Esophagus squamous epithelium (tissue), 5 donors: ENCODE measurements at places on chromosomes 7 and 10.

- peaks cover 39% of the 10 kb centered on the region for H3K4me1 ChIP-seq
- H3K27ac ChIP-seq: no peak overlapping the region
- H3K4me3 ChIP-seq: no peak overlapping the region
- DNase-seq: no peak
Measured at GRCh38 chr10:72016608-72017300, 52.6 kb downstream of the CHST3 start.

- H3K36me3 ChIP-seq: no peaks in the 10 kb centered on the region
- no peak for DNase-seq
- no peak overlapping the region for H3K27ac ChIP-seq
- H3K4me1 ChIP-seq: peaks cover 13% of the 10 kb centered on the region
Measured at GRCh38 chr7:49776994-49777393, 3.6 kb downstream of the VWC2 start.

GRCh38 chr7:26858735-26859134, 5.7 kb downstream of the SKAP2 start:
- peaks cover 4% of the 10 kb centered on the region for H3K27me3 ChIP-seq
- no peak overlapping the region for H3K4me3 ChIP-seq
- no peaks in the 10 kb centered on the region for H3K36me3 ChIP-seq
- peak overlapping the region; percentile 82 for H3K27ac ChIP-seq
- no peak for DNase-seq

DNA sequence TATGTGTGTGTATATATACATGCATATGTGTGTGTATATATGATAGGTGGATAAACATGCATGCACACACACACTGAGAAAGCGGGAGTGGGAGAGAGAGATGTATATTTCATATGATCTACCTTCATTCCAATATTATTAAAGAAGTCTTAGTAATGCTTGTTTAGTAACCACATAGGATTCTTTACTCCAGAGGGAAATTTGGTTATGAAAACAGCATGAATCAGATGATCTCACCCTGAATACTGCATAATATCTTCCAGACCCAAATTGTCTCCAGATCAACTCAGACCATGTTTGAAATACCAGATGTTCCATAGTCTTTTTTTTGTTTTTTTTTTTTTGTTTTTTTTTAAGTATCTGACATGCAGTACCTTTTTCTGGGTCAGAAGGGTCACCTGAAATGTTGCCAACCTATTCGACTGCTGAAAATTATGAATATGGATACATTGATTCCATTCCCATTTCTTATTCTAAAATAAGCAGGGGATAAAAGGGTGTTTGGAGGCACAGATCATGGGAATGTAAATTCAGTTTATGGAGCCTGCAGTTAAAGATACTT, 17.4 kb downstream of the TES start:
- no peak overlapping the region for H3K27ac ChIP-seq
- H3K4me1 ChIP-seq: peaks cover 32% of the 10 kb centered on the region
- H3K36me3 ChIP-seq: no peaks in the 10 kb centered on the region
- H3K27me3 ChIP-seq: no peaks in the 10 kb centered on the region
- no peak overlapping the region for H3K4me3 ChIP-seq
- no peak for DNase-seq

DNA sequence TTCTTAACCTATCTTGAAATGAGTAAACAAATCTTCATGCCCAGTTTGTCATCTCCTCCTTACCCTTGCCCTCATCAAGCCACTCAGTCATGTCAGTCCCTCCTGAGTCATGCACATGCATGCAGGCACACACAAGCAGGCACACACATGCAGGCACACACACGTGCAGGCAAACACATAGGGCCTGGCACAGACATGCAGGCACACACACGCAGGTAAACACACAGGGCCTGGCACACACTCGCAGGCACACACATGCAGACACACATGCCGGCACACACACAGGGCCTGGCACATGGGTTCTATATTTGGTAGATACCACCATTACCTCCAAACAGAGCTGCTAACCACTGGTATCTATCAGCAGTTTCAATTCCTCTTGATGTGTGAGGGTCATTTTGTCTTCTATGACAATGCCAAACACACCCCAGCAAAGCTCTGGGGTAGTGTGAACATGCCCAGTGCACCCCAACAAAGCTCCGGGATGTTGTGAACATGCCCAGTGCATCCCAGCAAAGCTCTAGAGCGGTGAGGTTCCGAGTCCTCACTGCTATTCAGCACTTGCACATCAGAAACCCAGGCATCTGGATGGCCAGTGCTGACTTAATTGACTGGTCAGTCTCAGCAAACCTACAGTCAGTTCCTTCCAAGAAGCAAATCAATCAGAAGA, 563.8 kb downstream of the PTPRN2 start:
- DNase-seq: no peak
- H3K4me1 ChIP-seq: no peaks in the 10 kb centered on the region
- H3K27ac ChIP-seq: no peak overlapping the region
- no peaks in the 10 kb centered on the region for H3K27me3 ChIP-seq

DNA sequence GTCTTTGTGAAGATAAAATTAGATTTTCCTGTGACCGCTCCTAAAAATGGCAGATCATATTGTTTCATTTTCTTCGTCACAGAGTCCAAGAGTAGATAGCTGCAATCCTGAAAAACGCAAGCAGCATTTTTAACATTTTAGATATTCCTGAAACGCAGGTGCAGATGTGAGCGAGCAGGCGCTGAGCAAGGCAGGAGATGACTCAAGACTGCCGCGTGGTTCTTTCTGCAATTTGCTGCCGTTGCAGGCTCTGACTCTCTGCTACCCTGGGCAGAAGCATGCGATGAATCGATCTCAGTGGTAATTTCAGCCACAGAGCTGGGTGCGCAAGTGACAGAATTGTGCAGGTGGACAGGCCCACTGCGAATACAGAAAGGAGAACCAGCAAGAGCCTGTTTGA, 331.9 kb downstream of the ACTR3B start:
- no peak overlapping the region for H3K27ac ChIP-seq
- no peaks in the 10 kb centered on the region for H3K36me3 ChIP-seq
- no peaks in the 10 kb centered on the region for H3K4me1 ChIP-seq
- no peaks in the 10 kb centered on the region for H3K27me3 ChIP-seq
- no peak overlapping the region for H3K4me3 ChIP-seq
- DNase-seq: no peak

DNA sequence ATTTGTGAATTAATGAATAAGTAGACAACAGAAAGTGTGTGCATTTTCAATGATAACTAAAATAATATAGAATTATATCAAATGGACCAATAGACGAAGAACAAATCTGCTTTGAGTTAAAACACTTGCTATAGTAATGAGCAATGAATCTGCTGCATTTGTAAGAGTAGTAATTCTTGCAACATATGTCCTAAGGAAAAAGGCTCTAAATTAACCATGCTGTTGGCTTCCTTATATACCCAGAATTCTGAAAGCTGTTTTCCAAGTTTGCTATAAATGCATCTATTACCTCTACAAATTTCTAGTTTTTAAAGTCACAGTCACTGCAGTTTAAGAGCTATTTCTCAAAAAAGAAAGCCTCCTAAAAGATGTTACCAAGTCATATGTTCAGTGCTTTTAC, 20.5 kb upstream of the ANLN start:
- H3K27me3 ChIP-seq: no peaks in the 10 kb centered on the region
- DNase-seq: no peak
- no peak overlapping the region for H3K27ac ChIP-seq
- H3K36me3 ChIP-seq: no peaks in the 10 kb centered on the region
- no peak overlapping the region for H3K4me3 ChIP-seq
- H3K4me1 ChIP-seq: peaks cover 3% of the 10 kb centered on the region

- H3K36me3 ChIP-seq: no peaks in the 10 kb centered on the region
- H3K27ac ChIP-seq: no peak overlapping the region
- H3K27me3 ChIP-seq: no peaks in the 10 kb centered on the region
- H3K4me3 ChIP-seq: no peak overlapping the region
- H3K4me1 ChIP-seq: no peaks in the 10 kb centered on the region
- no peak for DNase-seq
Measured at GRCh38 chr7:150753826-150754603, 16.8 kb downstream of the GIMAP5 start.

- no peak overlapping the region for H3K27ac ChIP-seq
- H3K4me1 ChIP-seq: peaks cover 9% of the 10 kb centered on the region
- H3K4me3 ChIP-seq: no peak overlapping the region
- no peaks in the 10 kb centered on the region for H3K27me3 ChIP-seq
Measured at GRCh38 chr10:34124522-34125035, 690.5 kb downstream of the PARD3 start.

- H3K27ac ChIP-seq: peak overlapping the region; percentile 18
- H3K4me1 ChIP-seq: peaks cover 59% of the 10 kb centered on the region
- no peak overlapping the region for H3K4me3 ChIP-seq
- H3K36me3 ChIP-seq: no peaks in the 10 kb centered on the region
- H3K27me3 ChIP-seq: no peaks in the 10 kb centered on the region
- DNase-seq: no peak
Measured at GRCh38 chr10:59865101-59865500, 41.3 kb downstream of the CCDC6 start.

DNA sequence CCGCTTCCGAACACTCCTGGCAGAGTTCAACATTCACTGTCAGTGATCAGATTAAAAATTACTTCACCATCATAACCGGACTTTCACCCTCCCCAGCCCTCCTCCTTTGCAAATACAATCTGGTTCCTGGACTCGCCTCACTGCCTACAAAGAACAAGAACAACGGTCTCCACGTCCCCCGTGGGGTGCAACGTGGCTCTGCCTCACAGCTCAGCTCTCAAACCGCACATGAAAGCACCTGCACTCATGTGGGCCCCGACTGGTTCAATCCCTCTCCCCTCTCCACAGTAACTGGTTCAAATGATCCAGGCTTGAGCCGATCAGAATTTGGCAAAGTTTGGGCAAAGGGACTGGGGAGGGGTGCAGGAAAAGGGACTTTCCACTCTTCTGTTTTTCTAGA, 21.0 kb downstream of the ASB13 start:
- peak overlapping the region; percentile 82 for H3K27ac ChIP-seq
- peaks cover 39% of the 10 kb centered on the region for H3K4me1 ChIP-seq
- DNase-seq: no peak
- H3K4me3 ChIP-seq: no peak overlapping the region
- peaks cover 10% of the 10 kb centered on the region for H3K36me3 ChIP-seq
